ENCODE measurements at places on chromosomes 2 and 18.

GRCh38 chr2:68391869-68392268 lies 26.8 kb downstream of the PLEK start:
- DNase-seq, result no peak

- peak; percentile 73 for DNase-seq
These were observed 84.8 kb downstream of the SH3RF3 start for GRCh38 chr2:109213646-109214433.

- no peak for DNase-seq
These were observed 22.8 kb downstream of the TRABD2A start for GRCh38 chr2:84858123-84858522.

DNA sequence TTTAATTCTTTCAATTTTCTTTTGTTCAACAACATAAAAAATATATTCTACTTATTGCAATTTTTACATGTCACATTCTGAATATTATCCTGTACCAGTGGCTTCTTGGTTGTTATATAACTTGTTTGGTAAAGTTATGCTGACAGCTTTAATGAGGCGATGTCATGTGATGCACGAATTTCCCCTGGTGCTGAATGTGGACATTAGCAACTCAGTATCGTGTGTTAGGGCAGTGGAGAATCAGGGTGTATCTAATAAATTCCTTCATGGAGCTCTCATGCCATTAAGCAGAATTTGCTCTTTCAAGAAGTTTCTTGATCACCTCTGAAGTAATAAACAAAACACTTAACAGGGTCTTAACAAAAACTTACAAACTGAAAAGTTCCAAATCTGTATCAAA lies 99.6 kb upstream of the DNMT3A start:
- no peak for DNase-seq

GRCh38 chr2:233981574-233982420 lies 64.6 kb downstream of the TRPM8 start:
- DNase-seq, result no peak

- DNase-seq, result no peak
These were observed 145.6 kb upstream of the NCK2 start for GRCh38 chr2:105598829-105599698.

GRCh38 chr18:10524507-10525370 lies 1.1 kb upstream of the NAPG start:
- peak; percentile 21 for DNase-seq

DNA sequence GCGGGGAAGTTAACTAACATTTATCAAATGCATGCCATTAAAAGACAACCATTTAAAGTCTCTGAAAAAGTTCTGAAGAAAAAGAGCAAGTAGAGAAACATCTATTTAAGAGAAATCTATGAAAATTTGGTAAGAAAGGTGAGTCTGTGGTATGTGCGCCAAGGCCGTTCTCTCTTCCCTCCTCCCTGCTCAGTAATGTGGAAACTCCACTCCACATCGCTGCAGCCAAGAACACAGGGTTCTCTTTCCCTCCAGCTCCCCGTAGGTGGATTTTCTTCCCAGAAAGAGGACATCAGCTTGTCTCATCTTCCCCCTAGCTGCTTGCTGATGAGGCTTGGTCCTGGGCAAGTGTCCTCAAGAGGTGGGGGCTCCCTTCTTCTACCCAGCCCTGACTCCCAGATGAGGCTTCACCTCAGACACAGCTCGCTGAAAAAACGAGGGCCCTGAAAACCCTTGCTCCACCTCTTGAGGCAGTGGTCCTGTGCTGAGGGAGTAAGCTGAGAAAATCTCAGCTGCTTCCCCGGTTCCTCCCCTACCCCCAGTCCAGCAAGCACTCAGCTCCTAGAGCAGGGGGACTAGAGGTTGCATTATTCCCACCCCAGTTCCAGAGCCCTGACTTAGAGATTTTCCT lies 45.8 kb upstream of the PTPRM start:
- DNase-seq, result no peak

GRCh38 chr2:80377071-80377470 lies 72.5 kb upstream of the LRRTM1 start:
- no peak for DNase-seq

GRCh38 chr2:103293742-103294077 lies 531.9 kb downstream of the TMEM182 start:
- DNase-seq, result no peak

GRCh38 chr2:207416111-207416510 lies 113.7 kb upstream of the CREB1 start:
- no peak for DNase-seq

DNA sequence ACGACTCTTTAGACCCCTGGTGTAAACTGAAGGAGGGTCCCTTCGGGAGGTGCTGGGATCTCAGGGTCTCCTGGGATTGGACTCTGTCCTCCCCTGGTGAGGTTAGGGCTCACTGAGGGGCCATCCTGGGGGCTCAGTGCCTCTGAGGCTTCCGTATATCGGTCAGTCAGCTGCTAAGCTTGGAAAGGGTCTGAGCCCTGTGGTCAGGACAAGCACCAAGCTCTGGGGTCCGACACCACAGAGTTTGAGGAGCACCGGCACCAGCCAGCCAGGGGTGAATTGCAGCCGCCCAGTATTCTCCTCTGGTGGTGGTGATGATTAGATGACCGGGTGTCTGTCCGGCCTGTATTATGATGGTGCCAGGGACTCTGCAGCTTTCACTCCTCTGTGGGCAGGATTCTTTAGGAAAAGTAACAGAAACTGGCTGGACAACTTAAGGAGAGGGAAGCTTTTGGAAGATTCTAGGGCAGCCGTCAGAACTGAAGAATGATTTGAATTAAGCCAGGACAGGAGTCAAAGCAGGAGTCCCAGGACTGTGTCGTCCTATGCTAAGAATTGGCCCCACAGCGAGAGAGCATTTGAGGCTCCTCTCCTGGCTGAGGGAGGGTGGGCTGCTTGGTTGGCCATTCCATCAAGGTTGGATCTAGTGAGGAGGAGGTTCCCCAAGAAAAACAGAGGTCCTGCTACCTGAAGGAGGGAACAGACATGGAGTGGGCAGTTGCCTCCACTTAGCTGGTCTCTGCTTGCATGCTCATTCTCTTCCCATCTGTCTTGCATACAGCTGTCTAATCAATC lies 158.6 kb upstream of the HS6ST1 start:
- no peak for DNase-seq

DNA sequence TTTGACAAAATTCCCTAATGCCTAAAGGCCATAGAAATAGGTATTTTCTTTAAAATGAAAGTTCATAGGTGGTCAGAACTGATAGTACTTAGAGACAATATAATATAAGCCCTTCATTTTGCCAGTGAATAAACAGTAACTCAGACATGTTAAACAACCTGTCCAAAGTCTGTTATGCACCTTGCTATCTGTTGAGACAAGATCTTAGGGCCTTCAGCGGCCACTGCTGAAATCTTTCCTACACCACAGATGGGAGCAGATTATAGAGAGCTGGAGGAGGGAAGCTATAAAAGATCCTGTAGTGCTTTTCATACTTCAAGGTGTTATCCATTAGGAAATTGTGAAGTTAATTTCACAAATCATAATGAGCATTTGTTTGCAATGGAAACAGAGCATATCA lies 13.8 kb downstream of the CERKL start:
- no peak for DNase-seq

GRCh38 chr2:85770786-85771409 lies 17.1 kb downstream of the ATOH8 start:
- no peak for DNase-seq

DNA sequence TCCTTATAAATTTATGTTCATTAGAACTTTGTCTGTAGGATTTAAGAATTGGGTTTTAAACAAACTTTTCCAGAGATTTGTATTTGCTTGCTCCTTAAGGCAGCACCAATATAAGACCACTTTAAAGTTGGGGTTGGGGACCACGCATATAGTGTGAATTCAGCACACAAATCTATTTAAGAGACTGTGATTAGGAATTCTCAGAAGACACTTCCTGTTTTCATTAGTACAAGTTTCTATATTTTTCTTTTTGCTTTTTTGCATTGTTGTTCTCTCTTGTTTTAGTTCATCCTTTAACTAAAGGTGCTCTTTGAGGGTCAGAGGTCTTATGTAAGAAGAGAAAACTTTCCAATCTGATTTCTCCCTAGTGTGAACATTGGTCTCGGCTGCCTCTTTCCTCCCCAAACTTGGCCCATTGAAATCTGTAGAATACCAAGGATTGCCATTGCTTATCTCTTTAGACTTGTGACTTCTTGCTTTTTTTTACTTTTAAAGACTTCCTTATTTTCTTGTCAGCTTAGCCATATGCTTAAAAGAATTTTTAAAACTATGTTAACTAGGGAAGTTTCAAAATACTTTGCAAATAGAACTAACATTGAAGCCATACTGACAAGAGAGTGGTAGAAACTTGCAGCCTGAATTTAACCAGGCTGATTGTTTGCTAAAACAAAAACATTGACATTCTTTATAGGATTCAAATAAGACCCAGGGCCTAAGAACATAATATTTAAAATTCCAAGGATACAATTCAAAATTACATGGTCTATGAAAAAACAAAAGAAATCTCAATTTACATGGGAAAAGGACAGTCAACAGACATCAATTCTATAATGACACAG lies 264.1 kb upstream of the FN1 start:
- DNase-seq, result no peak

DNA sequence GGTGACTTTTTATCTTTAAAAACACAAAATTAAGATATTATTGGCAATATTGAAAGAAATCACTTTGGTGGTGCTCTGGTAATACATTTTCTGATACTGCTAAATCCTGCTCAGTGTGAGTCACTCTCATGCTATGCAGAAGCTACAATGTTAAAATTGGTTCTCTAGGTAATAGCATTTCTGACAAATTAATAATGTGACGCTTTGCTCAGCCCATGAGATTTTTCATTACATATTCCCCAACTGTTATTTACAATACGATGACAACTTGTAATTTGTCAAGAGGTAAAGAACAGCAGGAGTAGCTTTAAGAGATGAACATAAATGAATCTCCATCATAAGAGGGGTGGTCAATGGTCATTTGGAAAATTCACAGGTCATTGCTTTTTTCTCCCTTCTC lies 573.6 kb downstream of the TMEM182 start:
- no peak for DNase-seq

DNA sequence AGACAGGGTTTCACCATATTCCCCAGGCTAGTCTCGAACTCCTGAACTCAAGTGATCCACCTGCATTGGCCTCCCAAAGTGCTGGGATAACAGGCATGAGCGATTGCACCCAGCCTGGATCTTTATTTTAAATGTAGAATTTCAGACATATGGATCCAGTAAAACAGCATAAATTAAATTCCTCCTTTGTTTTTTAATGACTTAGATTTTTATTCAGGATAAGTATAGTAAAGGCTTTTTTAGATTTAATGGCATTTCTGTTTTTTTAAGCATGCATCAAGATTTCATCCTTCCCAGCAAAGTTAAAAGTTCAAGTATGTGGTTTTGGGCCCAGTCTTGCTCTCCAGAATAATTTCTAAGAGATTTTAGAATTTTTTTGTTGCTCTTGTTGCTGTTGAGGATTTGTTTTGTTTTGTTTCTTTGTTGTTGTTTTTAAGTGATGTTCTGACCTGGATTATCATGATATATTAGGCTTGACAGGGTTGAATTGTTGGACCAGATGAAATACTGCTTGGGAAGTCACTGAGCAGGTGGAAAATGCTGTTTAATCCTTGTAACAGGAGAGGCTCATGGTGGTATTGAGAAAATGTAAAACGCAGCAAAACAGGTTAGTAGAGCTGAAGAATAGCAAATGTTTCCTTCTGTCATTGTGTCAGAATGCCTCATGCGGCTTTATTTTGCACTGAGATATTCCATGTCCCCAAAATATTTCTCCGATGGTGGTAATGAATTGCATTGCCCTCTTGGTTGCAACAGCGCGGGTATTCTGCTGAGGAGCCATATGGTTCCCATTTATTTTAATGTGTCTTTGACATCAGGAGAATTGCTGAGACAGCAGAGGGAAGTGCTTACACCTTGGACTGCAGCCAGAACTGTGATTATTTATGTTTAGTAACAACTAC lies 147.9 kb downstream of the GALNT3 start:
- DNase-seq, result no peak

- no peak for DNase-seq
These were observed 95.7 kb downstream of the TEX51 start for GRCh38 chr2:126994340-126994777.

DNA sequence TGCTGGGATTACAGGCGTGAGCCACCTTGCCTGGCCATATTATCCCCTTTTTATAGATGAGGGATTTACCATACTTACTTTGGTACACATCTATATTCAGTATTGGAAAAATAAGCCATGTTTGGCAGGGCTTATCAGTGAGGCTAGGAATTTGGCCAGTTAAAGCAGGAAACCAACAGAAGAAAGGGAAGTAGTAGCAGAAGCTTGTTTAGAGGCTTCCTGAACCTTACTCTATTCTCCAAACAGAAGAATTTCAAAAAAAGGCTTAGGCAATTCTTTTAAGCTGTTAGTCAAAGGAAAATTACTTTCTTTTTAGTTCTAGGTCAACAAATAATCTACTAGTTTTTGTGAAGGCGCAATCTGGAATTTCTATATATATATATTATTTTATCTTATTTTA lies 3.2 kb upstream of the GLS start:
- no peak for DNase-seq

GRCh38 chr2:5869936-5870335 lies 177.8 kb downstream of the SOX11 start:
- no peak for DNase-seq

DNA sequence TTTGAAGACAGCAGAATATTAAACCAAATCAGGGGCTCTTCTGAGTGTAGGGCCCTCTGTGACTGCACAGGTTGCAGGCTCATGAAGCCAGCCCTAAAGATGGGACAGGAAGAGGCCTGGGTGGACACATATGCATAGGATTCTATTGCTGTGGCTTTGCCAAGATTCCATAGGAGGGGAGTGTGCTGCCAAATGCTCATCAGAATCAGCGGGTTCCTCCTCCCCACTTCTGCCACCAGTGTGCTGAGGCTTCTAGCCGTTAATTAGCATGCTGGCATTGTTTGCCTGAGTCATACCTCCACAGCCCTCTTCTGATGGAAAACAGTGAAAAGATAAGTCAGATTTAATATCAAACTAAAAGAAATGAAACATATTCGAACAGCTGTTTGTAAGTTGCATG lies 103.9 kb upstream of the TMEFF2 start:
- DNase-seq, result no peak

GRCh38 chr2:86143307-86143706 lies 37.3 kb downstream of the PTCD3 start:
- no peak for DNase-seq

DNA sequence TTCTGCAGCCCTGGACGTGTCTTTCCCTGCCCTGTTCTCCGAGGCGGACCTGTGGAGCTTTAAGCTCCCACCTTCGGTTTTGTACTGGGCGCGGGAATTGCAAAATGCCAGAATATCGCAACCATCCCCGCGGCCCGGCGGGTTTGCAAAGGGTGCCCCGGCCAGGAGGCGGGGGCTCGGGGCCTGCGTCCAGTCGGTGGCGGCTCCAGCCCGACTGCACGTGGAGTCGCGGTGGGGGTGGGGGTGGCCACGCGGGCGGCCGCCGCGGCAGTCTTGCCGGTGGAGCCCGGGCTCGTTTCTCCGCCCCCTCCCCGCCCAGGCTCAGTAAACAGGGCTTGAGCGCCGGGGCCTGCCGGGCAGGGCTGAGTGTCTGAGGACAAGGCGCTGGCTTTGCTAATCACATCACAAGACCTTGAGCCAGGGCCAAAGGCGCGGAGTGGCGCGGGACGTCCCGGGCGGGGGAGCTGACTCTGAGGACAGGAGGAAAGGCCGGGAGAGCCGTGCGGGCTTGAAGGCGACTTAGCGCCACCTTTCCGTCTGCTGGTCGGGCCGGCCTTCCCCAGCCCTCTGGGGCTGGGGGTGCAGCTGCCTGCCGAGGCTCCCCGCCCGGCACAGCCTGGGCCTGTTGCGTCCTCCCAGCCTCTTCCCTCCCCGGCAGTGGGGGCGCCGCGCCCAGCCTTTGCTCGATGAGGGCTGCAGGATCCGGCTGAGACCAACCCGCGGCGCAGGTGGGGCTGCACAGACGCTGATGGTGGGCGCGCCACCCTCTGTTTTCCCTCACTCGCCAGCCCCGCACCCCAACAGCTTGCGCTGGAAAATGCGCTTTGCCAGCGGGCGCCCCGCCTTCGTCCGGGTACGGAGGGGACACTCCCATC lies 786 bp upstream of the ZFP36L2 start:
- peak; percentile 80 for DNase-seq

Data from activated CD4-positive, alpha-beta T cell treated with anti-CD3 and anti-CD28 coated beads for 36 hours (primary cell).